ENCODE measurements at places on chromosomes 7 and 10. TPM values are rescaled to one million over a fixed set of nuclear protein-coding genes. Genes with fewer than 3 reads are reported as not detected.

Gene DYNC1I1
- not detected for total RNA-seq

DNA sequence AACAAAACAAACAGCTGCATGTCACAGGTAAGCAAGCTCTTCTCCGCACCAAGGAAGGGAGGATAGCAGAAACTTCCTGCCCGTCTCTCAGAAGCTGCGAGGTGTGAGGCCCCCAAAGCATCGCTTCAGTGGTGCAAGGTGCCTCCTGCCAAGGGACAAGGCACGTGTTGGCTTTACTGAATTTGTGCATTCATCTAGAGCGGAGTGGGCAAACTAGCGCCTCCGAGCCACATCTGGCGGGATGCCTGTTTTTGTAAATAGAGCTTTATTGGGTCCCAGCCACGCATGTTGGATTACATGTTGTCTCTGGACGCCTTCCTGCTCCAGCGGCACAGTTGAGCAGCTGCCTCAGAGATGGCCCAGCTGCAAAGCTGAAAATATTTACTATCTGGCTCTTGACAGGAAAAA, 27.7 kb downstream of the PHYH start:
- no peak overlapping the region for H3K4me3 ChIP-seq
- no peaks in the 10 kb centered on the region for H3K4me1 ChIP-seq
- no peaks in the 10 kb centered on the region for H3K36me3 ChIP-seq
- no peaks in the 10 kb centered on the region for H3K27me3 ChIP-seq
- no peak overlapping the region for H3K27ac ChIP-seq

GRCh38 chr7:114851406-114852061, 70.4 kb upstream of the MDFIC start:
- H3K4me1 ChIP-seq = peaks cover 7% of the 10 kb centered on the region
- H3K4me3 ChIP-seq = no peak overlapping the region
- no peak overlapping the region for H3K27ac ChIP-seq
- peaks cover 2% of the 10 kb centered on the region for H3K27me3 ChIP-seq

Gene SPDYE16
- total RNA-seq = 0.18 TPM

Gene VWC2
- total RNA-seq = not detected

GRCh38 chr7:152910545-152911225, 151.1 kb downstream of the ACTR3B start:
- H3K4me3 ChIP-seq = no peak overlapping the region
- H3K36me3 ChIP-seq = no peaks in the 10 kb centered on the region
- H3K27me3 ChIP-seq = no peaks in the 10 kb centered on the region
- H3K4me1 ChIP-seq = no peaks in the 10 kb centered on the region

- H3K27me3 ChIP-seq = no peaks in the 10 kb centered on the region
- no peak overlapping the region for H3K4me3 ChIP-seq
- peaks cover 19% of the 10 kb centered on the region for H3K4me1 ChIP-seq
- no peak for DNase-seq
- H3K27ac ChIP-seq = no peak overlapping the region
- H3K36me3 ChIP-seq = peaks cover 8% of the 10 kb centered on the region
These were observed 135.2 kb downstream of the CNOT4 start for GRCh38 chr7:135374736-135375135.

- peaks cover 16% of the 10 kb centered on the region for H3K36me3 ChIP-seq
- H3K4me1 ChIP-seq = peaks cover 25% of the 10 kb centered on the region
- no peaks in the 10 kb centered on the region for H3K27me3 ChIP-seq
- H3K4me3 ChIP-seq = no peak overlapping the region
These were observed 35.5 kb downstream of the TASOR2 start for GRCh38 chr10:5720182-5720581.

DNA sequence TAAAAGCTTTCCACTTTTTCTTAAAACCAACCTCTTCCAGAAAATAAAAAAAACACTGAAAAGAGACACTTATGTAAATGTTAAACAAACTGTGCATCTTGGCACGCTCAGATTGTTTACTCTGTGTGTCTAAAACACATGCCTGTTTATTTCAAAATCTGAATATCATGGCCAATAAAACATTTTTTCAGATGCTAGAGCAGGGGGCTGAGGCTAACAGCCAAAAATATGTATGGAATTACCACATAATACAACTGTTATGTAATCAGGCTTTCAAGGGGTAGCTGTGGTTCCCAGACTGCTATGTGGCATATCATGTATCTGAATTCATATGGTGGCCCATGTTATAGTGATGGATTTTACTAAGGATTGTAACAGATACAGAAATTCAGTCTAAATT, 130.4 kb downstream of the HIBADH start:
- H3K4me1 ChIP-seq = no peaks in the 10 kb centered on the region
- no peaks in the 10 kb centered on the region for H3K27me3 ChIP-seq
- DNase-seq = no peak
- no peak overlapping the region for H3K4me3 ChIP-seq

DNA sequence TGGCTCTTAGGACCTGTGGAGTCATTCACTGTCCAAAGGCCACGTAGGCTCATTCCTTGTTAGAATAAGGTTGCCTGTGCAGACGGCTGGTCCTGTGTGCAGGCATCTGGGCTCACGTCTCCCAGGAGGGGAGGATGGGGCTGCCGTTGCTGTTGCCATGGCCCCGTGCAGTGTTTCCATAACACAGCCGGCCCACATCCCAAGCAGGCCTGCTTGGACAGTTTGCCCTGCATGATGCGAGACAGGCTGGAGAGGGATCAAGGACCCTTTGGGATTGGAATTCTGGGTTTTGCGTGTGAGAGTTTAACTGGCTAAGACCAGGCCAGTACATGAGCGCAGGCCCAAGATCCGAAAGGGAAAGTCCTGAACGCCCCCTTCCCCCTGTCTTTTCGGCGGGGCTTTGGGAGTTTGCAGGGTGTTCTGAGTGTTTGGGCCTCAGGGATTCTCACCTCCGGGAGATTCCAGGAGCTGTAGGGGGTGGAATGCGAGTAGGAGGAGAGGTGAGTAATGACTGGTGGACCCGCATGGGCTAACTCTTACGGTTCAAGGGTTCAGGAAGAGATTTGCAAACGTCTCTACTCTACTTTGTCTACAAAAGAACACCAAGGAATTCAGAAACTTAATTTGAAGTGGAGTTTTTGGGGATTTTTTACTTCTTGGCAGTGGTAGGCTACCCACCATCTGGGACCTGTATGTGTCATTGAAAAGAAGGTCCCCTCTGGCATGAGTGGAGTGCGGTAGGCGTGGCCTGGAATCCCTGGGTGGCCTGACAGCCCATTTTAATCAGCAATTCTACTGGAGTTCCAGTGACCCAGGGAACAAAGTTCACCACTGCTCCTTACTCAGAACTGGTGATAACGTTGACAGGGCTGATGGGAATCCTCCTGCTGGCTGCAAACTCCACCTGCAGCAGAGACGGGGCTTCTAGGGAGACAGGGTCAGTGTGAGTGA, 125.4 kb downstream of the ITIH5 start:
- H3K4me3 ChIP-seq = no peak overlapping the region
- H3K36me3 ChIP-seq = peaks cover 8% of the 10 kb centered on the region
- H3K4me1 ChIP-seq = peaks cover 9% of the 10 kb centered on the region
- no peak for DNase-seq

GRCh38 chr7:66213637-66214036, 8.5 kb downstream of the TPST1 start:
- H3K27ac ChIP-seq = no peak overlapping the region
- no peaks in the 10 kb centered on the region for H3K36me3 ChIP-seq
- H3K4me1 ChIP-seq = peaks cover 9% of the 10 kb centered on the region
- no peak overlapping the region for H3K4me3 ChIP-seq
- DNase-seq = no peak

DNA sequence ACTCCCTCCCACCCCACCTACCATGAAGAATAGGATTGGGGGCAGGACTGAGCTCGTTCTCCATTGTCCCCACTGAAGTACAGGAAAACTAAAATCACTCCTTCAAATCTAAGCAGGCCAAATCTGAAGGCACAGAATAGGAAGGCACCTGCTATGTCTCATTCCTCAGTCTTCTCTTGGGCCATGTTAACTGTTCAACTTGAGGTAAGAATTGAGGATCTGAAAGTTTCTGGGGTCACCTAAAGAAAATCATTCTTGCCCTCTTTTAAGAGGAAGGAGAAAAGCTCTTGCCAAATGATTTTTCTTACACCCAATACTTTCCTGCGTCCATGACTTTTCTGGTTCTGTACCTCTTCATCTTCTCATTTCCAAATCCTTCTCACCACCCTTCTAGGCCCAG, 4.9 kb downstream of the CPN1 start:
- H3K4me1 ChIP-seq = no peaks in the 10 kb centered on the region
- H3K27me3 ChIP-seq = peaks cover 14% of the 10 kb centered on the region
- DNase-seq = no peak
- H3K36me3 ChIP-seq = no peaks in the 10 kb centered on the region
- no peak overlapping the region for H3K27ac ChIP-seq

Data from activated CD4-positive, alpha-beta T cell treated with anti-CD3 and anti-CD28 coated beads for 36 hours (primary cell).